Cardiac septum (tissue), 1 donor: ENCODE measurements at places on chromosomes 4 and X. TPM values are rescaled to one million over a fixed set of nuclear protein-coding genes. Genes with fewer than 3 reads are reported as not detected.

The CDKL2 gene
- 0.70 TPM for total RNA-seq

DNA sequence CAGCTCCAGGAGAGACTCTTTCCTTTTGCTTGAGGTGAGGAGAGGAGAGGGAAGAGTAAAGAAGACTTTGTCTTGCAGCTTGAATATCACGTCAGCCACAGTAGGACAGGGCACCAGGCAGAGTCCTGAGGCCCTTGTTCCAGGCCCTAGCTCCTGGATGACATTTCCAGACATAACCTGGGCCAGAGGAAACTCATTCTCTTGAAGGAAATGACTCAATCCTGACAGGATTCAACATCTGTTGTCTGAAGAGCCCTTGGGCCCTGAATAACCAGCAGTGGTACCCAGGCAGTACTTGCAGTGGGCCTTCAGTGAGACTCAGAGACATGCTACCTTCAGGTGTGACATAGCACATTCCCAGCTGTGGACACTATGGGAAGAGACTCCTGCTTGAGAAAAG lies 62.8 kb downstream of the FGF16 start:
- DNase-seq: no peak

DNA sequence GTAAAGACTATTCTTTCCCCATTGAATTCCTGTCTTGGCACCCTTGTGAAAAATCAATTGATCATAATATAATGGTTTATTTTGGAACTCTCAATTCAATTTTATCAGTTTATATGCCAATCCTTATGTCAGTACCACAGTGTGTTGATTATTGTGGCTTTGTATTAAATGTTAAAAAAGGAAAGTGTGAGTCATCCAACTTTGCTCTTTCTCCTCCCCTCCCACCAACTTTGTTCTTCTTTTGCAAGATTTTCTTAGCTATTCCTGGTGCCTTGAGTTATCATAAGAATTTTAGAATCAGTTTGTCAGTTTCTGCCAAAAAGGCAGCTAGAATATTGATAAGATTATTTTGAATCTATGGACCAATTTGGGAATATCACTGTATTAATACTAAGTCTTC lies 11.2 kb upstream of the RNF175 start:
- DNase-seq: no peak

GRCh38 chr4:38117591-38117990 lies 157.4 kb downstream of the PTTG2 start:
- DNase-seq: no peak

GRCh38 chr4:163988391-163988790 lies 493.9 kb downstream of the TMA16 start:
- DNase-seq: no peak

The UGT2B17 gene
- not detected for total RNA-seq

The PAGE2 gene
- total RNA-seq: not detected

GRCh38 chr4:142355421-142355930 lies 490.6 kb downstream of the INPP4B start:
- no peak for DNase-seq

The MTMR8 gene
- total RNA-seq: 0.73 TPM

The DEFB131A gene
- total RNA-seq: not detected
